Ascending aorta (tissue), 2 donors: ENCODE measurements at places on chromosomes 6 and 20. TPM values are rescaled to one million over a fixed set of nuclear protein-coding genes. Genes with fewer than 3 reads are reported as not detected.
A peak's percentile ranks its signal among the peaks of the same experiment; 100 is the strongest.

GRCh38 chr6:35686873-35687555 is 1.7 kb downstream of the FKBP5 start:
- H3K4me3 ChIP-seq, result peak overlapping the region; percentile 99
- peaks cover 11% of the 10 kb centered on the region for H3K4me1 ChIP-seq
- DNase-seq, result no peak
- H3K27me3 ChIP-seq, result no peaks in the 10 kb centered on the region

GRCh38 chr6:700490-700889 is 7.6 kb upstream of the EXOC2 start:
- H3K4me3 ChIP-seq, result no peak overlapping the region
- no peaks in the 10 kb centered on the region for H3K4me1 ChIP-seq

GRCh38 chr20:17556837-17557674 is 12.8 kb upstream of the DSTN start:
- peaks cover 53% of the 10 kb centered on the region for H3K4me1 ChIP-seq
- no peak for DNase-seq
- no peaks in the 10 kb centered on the region for H3K27me3 ChIP-seq
- H3K27ac ChIP-seq, result peak overlapping the region; percentile 98

The SLC17A3 gene
- total RNA-seq, result not detected

- no peaks in the 10 kb centered on the region for H3K27me3 ChIP-seq
- H3K27ac ChIP-seq, result peak overlapping the region; percentile 69
- DNase-seq, result no peak
- H3K36me3 ChIP-seq, result no peaks in the 10 kb centered on the region
- no peak overlapping the region for H3K4me3 ChIP-seq
- H3K4me1 ChIP-seq, result peaks cover 26% of the 10 kb centered on the region
Measured at GRCh38 chr6:16108921-16109658, 19.8 kb upstream of the MYLIP start.

DNA sequence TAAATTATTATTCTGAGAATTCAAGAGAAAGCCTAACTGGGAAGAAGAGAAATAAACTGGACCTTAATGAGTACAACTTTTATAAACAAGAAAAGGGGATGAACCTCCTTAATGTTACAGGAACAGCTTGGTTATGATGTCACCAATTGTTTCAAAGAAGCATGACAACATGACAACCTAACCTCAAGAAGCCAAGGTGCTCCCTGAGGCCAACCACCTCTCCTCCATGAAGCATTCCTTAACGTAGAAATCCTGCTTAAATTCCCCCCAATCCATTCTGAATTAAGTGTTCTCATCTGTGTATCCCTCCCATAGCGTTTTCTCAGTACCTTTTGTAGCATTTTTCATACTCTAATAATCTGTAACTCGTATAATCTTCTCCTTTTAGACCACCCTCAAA is 1.7 kb downstream of the HBS1L start:
- H3K27ac ChIP-seq, result no peak overlapping the region
- no peak for DNase-seq
- no peak overlapping the region for H3K4me3 ChIP-seq
- no peaks in the 10 kb centered on the region for H3K27me3 ChIP-seq
- no peaks in the 10 kb centered on the region for H3K4me1 ChIP-seq
- H3K36me3 ChIP-seq, result peaks cover 8% of the 10 kb centered on the region

GRCh38 chr6:118488631-118489030 is 59.5 kb upstream of the PLN start:
- H3K4me1 ChIP-seq, result peaks cover 3% of the 10 kb centered on the region
- H3K36me3 ChIP-seq, result peaks cover 12% of the 10 kb centered on the region
- no peaks in the 10 kb centered on the region for H3K27me3 ChIP-seq
- no peak overlapping the region for H3K4me3 ChIP-seq
- no peak for DNase-seq
- no peak overlapping the region for H3K27ac ChIP-seq

DNA sequence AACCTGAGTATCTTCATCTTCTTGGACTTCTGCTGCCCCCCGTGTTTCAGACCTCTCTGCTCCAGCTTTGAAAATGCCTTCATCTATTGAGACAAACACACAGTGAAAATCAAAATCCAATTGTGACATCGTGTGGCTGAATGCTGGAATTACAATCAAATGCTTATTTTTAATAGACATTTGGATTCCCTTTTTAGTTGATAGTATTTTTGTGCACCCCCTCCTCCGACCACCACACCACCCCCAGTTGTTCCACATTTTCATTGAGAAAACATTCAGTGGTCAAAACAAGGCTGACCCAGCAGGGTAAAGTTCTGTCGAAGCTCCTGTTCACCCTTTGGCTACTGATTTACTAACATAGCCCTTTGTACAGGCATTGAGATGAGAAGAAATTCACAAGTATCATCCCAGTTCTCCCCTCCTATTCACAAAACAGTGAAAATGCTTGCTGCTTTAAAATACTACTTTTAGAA is 79.0 kb downstream of the NRSN1 start:
- H3K4me1 ChIP-seq, result no peaks in the 10 kb centered on the region
- no peaks in the 10 kb centered on the region for H3K27me3 ChIP-seq
- H3K27ac ChIP-seq, result no peak overlapping the region
- no peak overlapping the region for H3K4me3 ChIP-seq

- no peaks in the 10 kb centered on the region for H3K27me3 ChIP-seq
- H3K4me3 ChIP-seq, result no peak overlapping the region
- peaks cover 8% of the 10 kb centered on the region for H3K4me1 ChIP-seq
- no peak for DNase-seq
- no peaks in the 10 kb centered on the region for H3K36me3 ChIP-seq
Measured at GRCh38 chr6:163539101-163539762, 124.7 kb downstream of the QKI start.

The GRIK2 gene
- not detected for total RNA-seq

The PBOV1 gene
- total RNA-seq, result not detected

GRCh38 chr6:98833307-98834059 is 891 bp upstream of the POU3F2 start:
- peaks cover 5% of the 10 kb centered on the region for H3K4me1 ChIP-seq
- peak overlapping the region; percentile 73 for H3K4me3 ChIP-seq
- peaks cover 50% of the 10 kb centered on the region for H3K27me3 ChIP-seq

The LY6G6F gene
- not detected for total RNA-seq

- H3K27ac ChIP-seq, result no peak overlapping the region
- H3K36me3 ChIP-seq, result peaks cover 19% of the 10 kb centered on the region
- H3K4me1 ChIP-seq, result peaks cover 2% of the 10 kb centered on the region
Measured at GRCh38 chr6:37305841-37306425, 47.9 kb upstream of the RNF8 start.

DNA sequence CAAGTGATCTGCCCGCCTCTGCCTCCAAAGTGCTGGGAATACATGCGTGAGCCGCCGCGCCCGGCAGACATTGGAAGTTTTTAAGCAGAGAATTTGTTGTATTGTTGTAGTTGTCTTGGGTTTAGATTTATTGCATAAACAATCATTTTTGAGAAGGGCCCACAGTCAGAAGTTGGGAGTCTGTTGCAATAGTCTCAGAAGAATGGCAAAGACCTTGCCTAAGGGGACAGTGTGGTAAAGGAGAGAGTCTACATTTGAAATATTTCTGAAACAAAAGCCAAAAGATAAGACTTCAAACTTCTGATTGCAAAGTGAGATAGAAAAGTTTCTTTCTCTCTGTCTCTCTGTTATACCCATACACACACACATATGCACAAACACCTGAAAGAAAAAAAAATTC is 22.5 kb downstream of the HFE start:
- H3K27me3 ChIP-seq, result no peaks in the 10 kb centered on the region
- no peak overlapping the region for H3K27ac ChIP-seq
- no peak for DNase-seq
- no peaks in the 10 kb centered on the region for H3K36me3 ChIP-seq
- no peak overlapping the region for H3K4me3 ChIP-seq
- H3K4me1 ChIP-seq, result no peaks in the 10 kb centered on the region

DNA sequence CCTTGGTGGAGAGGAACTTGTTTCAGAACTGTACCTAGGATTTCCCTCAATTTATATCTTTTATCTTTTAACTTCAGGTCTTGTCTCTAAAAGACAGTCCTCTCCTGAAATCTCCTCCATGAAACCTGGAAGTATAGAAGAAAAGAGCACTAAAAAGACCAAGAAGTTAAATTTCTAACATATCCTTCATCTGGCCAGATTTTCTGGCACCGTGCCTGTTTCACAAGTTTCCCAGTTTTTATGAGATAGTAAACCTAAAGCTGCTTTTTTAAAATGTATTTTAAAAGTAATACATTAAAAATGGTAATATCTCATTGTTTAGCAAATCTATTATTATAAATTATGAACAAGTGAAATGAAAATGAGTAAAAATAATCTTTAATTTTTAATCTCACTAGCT is 348.3 kb upstream of the RSPO3 start:
- H3K4me3 ChIP-seq, result no peak overlapping the region
- DNase-seq, result no peak
- H3K4me1 ChIP-seq, result no peaks in the 10 kb centered on the region
- H3K27me3 ChIP-seq, result no peaks in the 10 kb centered on the region

- peak overlapping the region; percentile 86 for H3K27ac ChIP-seq
- peak overlapping the region; percentile 37 for H3K4me3 ChIP-seq
- no peaks in the 10 kb centered on the region for H3K27me3 ChIP-seq
- H3K36me3 ChIP-seq, result no peaks in the 10 kb centered on the region
- peak; percentile 80 for DNase-seq
Measured at GRCh38 chr6:3355358-3356055, 96.8 kb downstream of the PSMG4 start.

DNA sequence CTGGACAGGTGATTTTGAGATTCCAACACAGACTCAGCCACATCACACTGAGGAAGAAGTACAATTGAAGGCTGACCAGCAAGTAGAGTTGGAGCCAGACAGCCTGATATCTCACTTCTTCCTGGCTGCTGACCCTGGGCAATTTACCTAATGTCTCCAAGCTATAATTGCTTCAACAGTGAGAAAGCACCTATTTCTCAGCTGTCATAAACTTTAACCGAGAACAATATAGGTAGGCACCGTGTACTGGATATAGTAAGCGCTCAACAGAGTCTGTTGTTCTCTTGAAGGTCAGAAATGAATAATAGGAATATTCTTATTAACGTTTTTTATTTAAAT is 28.3 kb downstream of the STX7 start:
- no peaks in the 10 kb centered on the region for H3K36me3 ChIP-seq
- H3K27me3 ChIP-seq, result no peaks in the 10 kb centered on the region
- DNase-seq, result no peak

The GPX5 gene
- not detected for total RNA-seq

The ZC2HC1B gene
- not detected for total RNA-seq

GRCh38 chr20:18719426-18719825 is 94.2 kb upstream of the SCP2D1 start:
- no peak overlapping the region for H3K4me3 ChIP-seq
- H3K27ac ChIP-seq, result no peak overlapping the region
- DNase-seq, result no peak
- no peaks in the 10 kb centered on the region for H3K4me1 ChIP-seq
- no peaks in the 10 kb centered on the region for H3K36me3 ChIP-seq

The NKAPL gene
- total RNA-seq, result not detected

The PCK1 gene
- total RNA-seq, result 7.7 TPM

The IMPG1 gene
- total RNA-seq, result not detected

The TP53TG5 gene
- total RNA-seq, result not detected

The CST1 gene
- not detected for total RNA-seq

DNA sequence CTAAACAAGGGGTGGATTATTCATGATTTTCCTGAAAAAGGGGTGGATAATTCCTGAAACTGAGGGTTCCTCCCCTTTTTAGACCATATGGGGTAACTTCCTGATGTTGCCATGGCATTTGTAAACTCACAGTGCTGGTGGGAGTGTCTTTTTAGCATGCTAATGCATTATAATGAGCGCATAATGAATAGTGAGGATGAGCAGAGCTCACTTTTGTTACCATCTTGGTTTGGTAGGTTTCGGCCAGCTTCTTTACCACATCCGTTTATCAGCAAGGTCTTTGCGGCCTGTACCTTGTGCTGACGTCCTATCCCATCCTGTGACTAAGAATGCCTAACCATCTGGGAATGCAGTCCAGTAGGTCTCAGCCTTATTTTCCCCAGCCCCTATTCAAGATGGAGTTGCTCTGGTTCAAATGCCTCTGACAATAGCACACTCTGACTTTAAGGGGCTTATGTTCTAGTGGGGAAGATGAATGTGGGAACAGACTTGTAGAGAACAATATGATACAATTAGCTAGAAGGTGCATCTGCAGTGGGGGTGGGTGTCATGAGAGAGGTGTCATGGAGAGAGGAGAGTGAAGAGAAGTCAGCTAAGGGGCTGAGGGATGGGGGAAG is 4.2 kb upstream of the GPR31 start:
- no peaks in the 10 kb centered on the region for H3K27me3 ChIP-seq
- no peak overlapping the region for H3K4me3 ChIP-seq
- H3K4me1 ChIP-seq, result no peaks in the 10 kb centered on the region
- no peak overlapping the region for H3K27ac ChIP-seq
- DNase-seq, result no peak
- no peaks in the 10 kb centered on the region for H3K36me3 ChIP-seq

- DNase-seq, result no peak
- peaks cover 9% of the 10 kb centered on the region for H3K4me1 ChIP-seq
- H3K36me3 ChIP-seq, result no peaks in the 10 kb centered on the region
- no peak overlapping the region for H3K4me3 ChIP-seq
- no peaks in the 10 kb centered on the region for H3K27me3 ChIP-seq
- no peak overlapping the region for H3K27ac ChIP-seq
Measured at GRCh38 chr20:31849306-31849930, 4.0 kb upstream of the FOXS1 start.

DNA sequence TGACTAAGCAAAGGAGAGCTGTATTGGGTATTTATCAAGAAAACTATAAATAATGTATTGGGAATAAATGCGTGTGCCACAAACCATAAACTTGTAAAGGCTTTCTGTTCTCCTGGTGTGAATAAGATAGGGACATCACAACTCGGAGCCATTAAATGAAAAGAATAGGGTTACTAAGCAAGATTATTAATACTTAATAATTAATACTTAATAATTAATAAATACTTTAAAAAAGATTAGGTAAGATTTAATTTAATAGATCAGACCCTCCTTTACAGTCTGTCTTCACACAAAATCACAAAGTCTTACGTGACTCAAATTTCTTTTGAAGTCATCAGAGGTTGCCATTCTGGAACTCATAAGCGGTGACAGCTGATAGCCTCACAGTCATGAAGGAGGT is 648.9 kb downstream of the PRKN start:
- H3K4me3 ChIP-seq, result no peak overlapping the region
- H3K27me3 ChIP-seq, result no peaks in the 10 kb centered on the region
- H3K36me3 ChIP-seq, result no peaks in the 10 kb centered on the region
- H3K27ac ChIP-seq, result no peak overlapping the region
- H3K4me1 ChIP-seq, result no peaks in the 10 kb centered on the region
